ENCODE measurements at places on chromosomes 4 and X. TPM values are rescaled to one million over a fixed set of nuclear protein-coding genes. Genes with fewer than 3 reads are reported as not detected.

- no peaks in the 10 kb centered on the region for H3K4me1 ChIP-seq
- no peak for DNase-seq
- no peaks in the 10 kb centered on the region for H3K36me3 ChIP-seq
- H3K4me3 ChIP-seq = no peak overlapping the region
Measured at GRCh38 chr4:47469951-47470350, 6.4 kb upstream of the COMMD8 start.

EDNRA gene
- 28.3 TPM for total RNA-seq

- no peaks in the 10 kb centered on the region for H3K27me3 ChIP-seq
- H3K4me3 ChIP-seq = no peak overlapping the region
- no peak overlapping the region for H3K27ac ChIP-seq
- no peaks in the 10 kb centered on the region for H3K4me1 ChIP-seq
- DNase-seq = no peak
- no peaks in the 10 kb centered on the region for H3K36me3 ChIP-seq
Measured at GRCh38 chr4:40040908-40041307, 15.7 kb upstream of the N4BP2 start.

WNK3 gene
- 1.8 TPM for total RNA-seq

- no peak for DNase-seq
- H3K4me3 ChIP-seq = no peak overlapping the region
- H3K4me1 ChIP-seq = peaks cover 46% of the 10 kb centered on the region
- H3K27me3 ChIP-seq = no peaks in the 10 kb centered on the region
- H3K36me3 ChIP-seq = no peaks in the 10 kb centered on the region
Measured at GRCh38 chr4:6916587-6917460, 7.2 kb downstream of the TBC1D14 start.

DNA sequence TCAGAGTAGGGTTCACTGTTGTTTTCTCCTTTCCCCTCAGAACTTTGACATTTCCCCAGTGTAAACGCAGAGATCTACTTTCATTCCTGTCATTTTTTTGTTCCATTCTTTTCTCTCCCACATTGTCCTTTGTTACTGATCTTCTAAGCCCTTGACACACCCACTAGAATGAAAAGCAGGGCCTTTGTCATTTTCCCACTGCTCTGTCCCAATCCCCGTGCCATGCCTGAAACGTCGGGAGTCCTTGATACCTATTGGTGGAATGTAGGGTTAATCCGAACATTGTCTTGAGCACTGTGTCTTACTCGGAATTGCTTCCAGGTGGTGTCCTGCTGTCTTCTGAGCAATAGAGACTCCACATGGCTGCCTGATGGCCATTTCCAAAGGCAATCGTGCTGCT, 887.1 kb upstream of the FRG1 start:
- H3K27me3 ChIP-seq = no peaks in the 10 kb centered on the region
- H3K4me1 ChIP-seq = no peaks in the 10 kb centered on the region
- no peak overlapping the region for H3K27ac ChIP-seq
- DNase-seq = no peak
- no peaks in the 10 kb centered on the region for H3K36me3 ChIP-seq

IRF2 gene
- total RNA-seq = 44.0 TPM

DNA sequence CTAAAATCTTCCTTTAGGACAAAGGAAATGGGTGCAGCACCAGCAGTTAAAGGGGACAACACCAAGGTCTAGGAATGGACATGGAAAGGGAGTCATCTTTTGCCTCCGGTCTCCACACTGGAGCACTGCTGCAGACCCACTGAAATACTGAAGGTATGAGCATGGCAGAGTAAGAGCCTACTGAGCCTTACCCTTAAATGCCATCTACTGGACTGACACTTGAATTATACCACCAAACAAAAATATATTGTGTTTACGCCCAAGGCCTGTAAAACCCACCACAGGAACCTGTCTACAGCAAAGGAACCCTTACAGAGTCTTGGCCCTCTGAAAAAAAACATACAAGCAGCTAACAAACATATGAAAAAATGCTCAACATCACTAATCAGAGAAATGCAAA, 443.4 kb downstream of the CCSER1 start:
- no peak overlapping the region for H3K4me3 ChIP-seq
- H3K36me3 ChIP-seq = no peaks in the 10 kb centered on the region
- no peak for DNase-seq
- H3K27ac ChIP-seq = no peak overlapping the region
- H3K4me1 ChIP-seq = no peaks in the 10 kb centered on the region

SSX7 gene
- total RNA-seq = not detected

DNA sequence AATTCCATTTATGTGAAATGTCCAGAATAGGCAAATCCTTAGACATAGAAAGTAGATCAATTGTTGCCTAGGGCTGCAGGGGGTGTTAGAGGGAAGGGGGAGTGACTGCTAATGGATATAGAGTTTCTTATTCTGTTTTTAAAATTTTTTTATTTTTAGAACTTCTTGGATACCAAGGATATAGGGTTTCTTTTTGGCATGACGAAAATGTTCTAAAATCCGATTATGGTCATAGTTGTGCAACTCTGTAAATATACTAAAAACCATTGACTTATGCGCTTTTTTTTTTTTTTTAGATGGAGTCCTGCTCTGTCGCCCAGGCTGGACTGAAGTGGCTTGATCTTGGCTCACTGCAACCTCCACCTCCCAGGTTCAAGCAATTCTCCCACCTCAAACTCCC, 125.2 kb upstream of the USP9X start:
- no peak for DNase-seq
- H3K27me3 ChIP-seq = no peaks in the 10 kb centered on the region
- no peaks in the 10 kb centered on the region for H3K36me3 ChIP-seq
- H3K4me1 ChIP-seq = no peaks in the 10 kb centered on the region
- no peak overlapping the region for H3K27ac ChIP-seq

SULT1B1 gene
- 9.2 TPM for total RNA-seq

GRCh38 chr4:81335122-81335912, 120.3 kb upstream of the PRKG2 start:
- H3K27ac ChIP-seq = no peak overlapping the region
- no peaks in the 10 kb centered on the region for H3K4me1 ChIP-seq
- no peaks in the 10 kb centered on the region for H3K36me3 ChIP-seq
- no peak for DNase-seq
- H3K27me3 ChIP-seq = no peaks in the 10 kb centered on the region

- no peak overlapping the region for H3K27ac ChIP-seq
- H3K4me1 ChIP-seq = no peaks in the 10 kb centered on the region
- no peak overlapping the region for H3K4me3 ChIP-seq
- DNase-seq = no peak
- no peaks in the 10 kb centered on the region for H3K27me3 ChIP-seq
- H3K36me3 ChIP-seq = no peaks in the 10 kb centered on the region
Measured at GRCh38 chr4:69467797-69468196, 27.9 kb downstream of the UGT2B4 start.

KLB gene
- 0.87 TPM for total RNA-seq

PABPC5 gene
- total RNA-seq = 1.9 TPM

RAB41 gene
- not detected for total RNA-seq

GRCh38 chr4:88418411-88418810, 38.5 kb upstream of the HERC5 start:
- no peaks in the 10 kb centered on the region for H3K4me1 ChIP-seq
- H3K27me3 ChIP-seq = no peaks in the 10 kb centered on the region
- no peaks in the 10 kb centered on the region for H3K36me3 ChIP-seq
- H3K4me3 ChIP-seq = no peak overlapping the region

DNA sequence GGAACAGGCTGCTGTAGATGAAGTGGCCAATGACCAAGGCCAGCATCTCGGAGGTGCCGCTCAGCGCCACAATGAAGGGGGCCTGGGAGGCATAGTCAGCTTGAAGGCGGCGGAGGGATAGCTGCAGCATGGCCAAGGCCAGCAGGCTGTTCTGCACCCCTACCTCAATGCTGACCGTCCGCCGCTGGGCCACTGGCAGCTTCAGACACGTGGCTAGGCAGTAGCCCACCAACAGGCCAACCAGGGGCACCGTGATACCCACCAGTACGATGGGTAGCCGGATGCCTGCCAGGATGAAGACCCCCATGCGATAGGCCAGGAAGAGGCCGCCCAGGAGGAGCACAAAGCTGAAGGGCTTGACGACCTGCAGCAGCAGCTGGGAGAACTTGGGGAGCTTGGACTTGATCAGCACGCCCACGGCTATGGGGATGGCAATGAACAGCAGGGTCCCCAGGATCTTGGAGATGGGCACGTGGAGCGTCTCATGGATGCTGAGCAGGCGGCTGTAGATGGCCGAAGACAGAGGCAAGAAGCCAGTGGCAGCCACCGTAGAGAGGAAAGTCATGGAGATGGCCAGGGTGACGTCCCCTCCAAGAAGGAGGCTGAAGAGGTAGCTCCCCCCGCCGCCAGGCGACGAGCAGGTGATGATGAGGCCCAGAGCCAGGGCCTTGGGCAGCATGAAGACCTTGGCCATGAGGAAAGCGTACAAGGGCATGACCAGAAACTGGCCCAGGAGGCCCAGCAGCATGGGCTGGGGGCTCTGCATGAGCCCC, 1.3 kb upstream of the UBL4A start:
- H3K36me3 ChIP-seq = no peaks in the 10 kb centered on the region
- H3K4me1 ChIP-seq = peaks cover 5% of the 10 kb centered on the region
- H3K27ac ChIP-seq = no peak overlapping the region
- no peak for DNase-seq

MAP7D2 gene
- total RNA-seq = 0.26 TPM

- H3K4me3 ChIP-seq = no peak overlapping the region
- no peaks in the 10 kb centered on the region for H3K36me3 ChIP-seq
Measured at GRCh38 chr4:112952313-112952700, 97.1 kb upstream of the ANK2 start.

GRCh38 chr4:26785810-26786209, 74.8 kb upstream of the STIM2 start:
- H3K27ac ChIP-seq = no peak overlapping the region
- H3K27me3 ChIP-seq = no peaks in the 10 kb centered on the region
- peaks cover 11% of the 10 kb centered on the region for H3K4me1 ChIP-seq
- H3K36me3 ChIP-seq = no peaks in the 10 kb centered on the region
- no peak for DNase-seq

GRCh38 chr4:102692474-102692873, 68.3 kb downstream of the MANBA start:
- no peak overlapping the region for H3K4me3 ChIP-seq
- H3K27ac ChIP-seq = no peak overlapping the region
- H3K36me3 ChIP-seq = peaks cover 33% of the 10 kb centered on the region
- DNase-seq = no peak
- no peaks in the 10 kb centered on the region for H3K4me1 ChIP-seq
- no peaks in the 10 kb centered on the region for H3K27me3 ChIP-seq

- DNase-seq = no peak
- H3K27ac ChIP-seq = no peak overlapping the region
- no peak overlapping the region for H3K4me3 ChIP-seq
Measured at GRCh38 chr4:137082061-137082460, 450.2 kb downstream of the PCDH18 start.

DNA sequence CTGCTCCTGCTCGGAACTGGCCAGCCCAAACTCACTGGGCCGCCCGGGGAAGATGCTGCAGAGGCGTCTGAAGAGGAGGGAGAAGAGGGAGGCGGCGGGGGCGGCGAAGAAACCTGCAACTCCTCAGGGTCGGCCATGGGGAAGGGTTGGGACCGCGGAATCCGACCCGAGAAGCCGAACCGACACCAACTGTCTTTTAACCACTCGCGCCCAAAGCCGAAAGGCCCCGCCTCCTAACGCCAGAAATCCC, at the start of gene C4orf46:
Gene C4orf46 (minus strand): TSS at position 223 of the 250 bp plus-strand sequence. CDS start 86 bp downstream, at position 137.
- peak within 1 kb of the TSS; percentile 93 for H3K27ac ChIP-seq
- H3K4me3 ChIP-seq = peak within 1 kb of the TSS; percentile 69
- H3K27me3 ChIP-seq = no peaks in the 10 kb centered on the region
- H3K4me1 ChIP-seq = peaks cover 12% of the 10 kb centered on the region
- no peak for DNase-seq

- peaks cover 33% of the 10 kb centered on the region for H3K27me3 ChIP-seq
- no peaks in the 10 kb centered on the region for H3K36me3 ChIP-seq
- no peak overlapping the region for H3K4me3 ChIP-seq
- H3K4me1 ChIP-seq = peaks cover 19% of the 10 kb centered on the region
- DNase-seq = no peak
Measured at GRCh38 chr4:146949559-146949958, 3.9 kb upstream of the TTC29 start.

DNA sequence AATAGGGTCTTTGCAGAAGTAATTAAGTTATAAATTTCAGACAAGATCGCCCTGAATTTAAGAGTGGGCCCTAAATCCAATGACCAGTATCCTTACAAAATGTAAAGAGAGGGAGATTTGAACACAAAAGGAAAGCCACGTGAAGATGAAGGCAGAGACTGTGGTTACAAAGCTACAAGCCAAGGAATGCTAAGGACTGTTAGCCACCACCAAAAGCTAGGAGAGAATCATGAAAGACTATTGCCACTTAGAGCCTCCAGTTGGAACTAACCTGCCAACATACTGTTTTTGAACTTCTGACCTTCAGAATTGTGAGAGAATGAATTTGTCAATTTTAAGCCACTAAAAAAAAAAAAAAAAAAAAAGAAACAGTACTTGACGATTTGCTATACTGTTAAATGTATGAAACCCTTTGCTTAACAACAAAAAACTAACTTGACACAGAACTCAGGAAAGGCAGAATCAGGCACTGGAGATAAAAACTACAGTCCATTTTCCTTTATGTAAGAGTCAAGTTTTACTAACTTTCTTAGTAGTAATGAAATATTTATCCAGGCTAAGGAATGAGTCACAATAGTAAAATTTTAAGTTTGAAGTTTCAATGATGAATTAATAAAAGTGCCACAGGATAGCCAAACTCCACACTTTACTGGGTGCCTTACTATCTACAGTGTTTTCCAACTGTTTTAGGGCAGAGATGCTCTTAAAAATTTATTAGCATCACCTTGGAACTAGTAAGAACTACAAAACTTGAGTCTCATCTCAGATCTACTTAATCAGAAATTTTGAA, 25.1 kb downstream of the DHX15 start:
- H3K4me3 ChIP-seq = no peak overlapping the region
- H3K27ac ChIP-seq = no peak overlapping the region
- peaks cover 6% of the 10 kb centered on the region for H3K4me1 ChIP-seq
- peaks cover 20% of the 10 kb centered on the region for H3K36me3 ChIP-seq
- no peak for DNase-seq

GRCh38 chrX:100207331-100208024, 202.6 kb downstream of the PCDH19 start:
- no peaks in the 10 kb centered on the region for H3K4me1 ChIP-seq
- no peak overlapping the region for H3K4me3 ChIP-seq
- no peak overlapping the region for H3K27ac ChIP-seq
- H3K36me3 ChIP-seq = no peaks in the 10 kb centered on the region

DNA sequence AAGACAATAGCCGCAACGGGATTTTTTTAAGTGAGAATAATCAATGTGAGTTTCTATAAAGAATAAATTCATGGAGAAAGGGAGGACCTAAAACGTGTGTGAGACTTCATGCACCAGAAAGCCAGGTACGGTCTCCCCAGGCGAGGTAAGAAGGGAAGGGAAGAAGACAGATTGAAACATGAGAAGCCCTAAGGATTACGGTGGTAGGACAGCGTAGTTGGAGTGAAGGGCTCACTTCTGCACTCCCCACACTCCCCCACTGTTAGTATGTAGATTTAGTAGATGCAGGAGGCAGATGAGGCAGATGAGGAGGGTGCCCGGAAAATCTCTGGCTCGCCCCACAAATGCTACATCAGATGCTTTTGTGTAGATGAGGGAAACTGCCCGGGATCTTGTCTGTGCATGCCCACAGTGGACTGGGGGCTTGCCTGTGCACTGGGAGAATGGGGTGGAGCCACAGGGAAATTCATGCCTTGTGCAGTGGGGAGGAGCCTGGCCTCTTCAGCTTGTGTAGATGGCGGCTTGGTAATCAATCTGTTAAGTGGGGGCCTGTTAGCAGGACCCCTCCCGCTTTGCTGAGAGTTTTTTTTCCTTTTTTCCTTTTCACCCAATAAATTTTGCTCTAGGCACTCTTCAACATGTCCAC, 1544.5 kb upstream of the TENM3 start:
- no peak overlapping the region for H3K4me3 ChIP-seq
- H3K36me3 ChIP-seq = no peaks in the 10 kb centered on the region
- DNase-seq = no peak
- no peaks in the 10 kb centered on the region for H3K27me3 ChIP-seq

Measured in upper lobe of right lung (tissue), 1 donor.